Esophagus squamous epithelium (tissue), 5 donors: ENCODE measurements at places on chromosomes 1 and 21.

DNA sequence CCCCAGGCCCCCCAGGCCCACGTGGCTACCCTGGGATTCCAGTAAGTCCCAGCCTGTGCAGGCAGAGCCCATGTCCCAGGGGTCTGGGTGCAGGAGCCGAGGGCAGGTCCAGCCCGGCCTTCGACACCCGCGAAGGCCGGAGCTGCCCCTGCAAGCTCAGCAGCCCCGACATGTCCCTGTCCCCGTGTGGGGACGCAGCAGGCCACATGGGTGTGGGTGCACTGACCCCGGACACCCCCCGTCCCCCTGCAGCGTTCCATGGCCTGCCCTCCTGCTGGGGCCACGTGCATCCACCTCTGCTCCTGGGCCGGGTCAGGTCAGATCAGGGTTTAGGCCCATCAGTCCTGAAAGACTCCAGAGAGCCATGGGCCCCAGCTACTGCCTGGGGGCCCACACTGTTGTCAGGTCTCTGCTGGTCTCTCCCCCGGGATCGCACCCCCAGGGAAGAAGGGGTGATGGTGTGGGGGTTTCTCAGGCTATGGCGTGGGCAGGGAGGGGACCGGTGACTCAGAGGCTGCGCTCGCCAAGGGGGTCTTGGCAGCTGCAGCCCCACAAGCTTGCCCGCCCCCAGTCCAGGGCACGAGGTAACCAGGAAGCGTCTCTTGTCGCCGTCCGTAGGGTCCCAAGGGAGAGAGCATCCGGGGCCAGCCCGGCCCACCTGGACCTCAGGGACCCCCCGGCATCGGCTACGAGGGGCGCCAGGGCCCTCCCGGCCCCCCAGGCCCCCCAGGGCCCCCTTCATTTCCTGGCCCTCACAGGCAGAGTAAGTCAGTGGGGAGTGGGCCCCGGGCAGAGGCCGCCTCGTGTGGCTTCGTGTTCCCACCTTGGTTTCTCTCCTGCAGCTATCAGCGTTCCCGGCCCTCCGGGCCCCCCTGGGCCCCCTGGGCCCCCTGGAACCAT, 37.5 kb downstream of the SLC19A1 start:
- no peak for DNase-seq

DNA sequence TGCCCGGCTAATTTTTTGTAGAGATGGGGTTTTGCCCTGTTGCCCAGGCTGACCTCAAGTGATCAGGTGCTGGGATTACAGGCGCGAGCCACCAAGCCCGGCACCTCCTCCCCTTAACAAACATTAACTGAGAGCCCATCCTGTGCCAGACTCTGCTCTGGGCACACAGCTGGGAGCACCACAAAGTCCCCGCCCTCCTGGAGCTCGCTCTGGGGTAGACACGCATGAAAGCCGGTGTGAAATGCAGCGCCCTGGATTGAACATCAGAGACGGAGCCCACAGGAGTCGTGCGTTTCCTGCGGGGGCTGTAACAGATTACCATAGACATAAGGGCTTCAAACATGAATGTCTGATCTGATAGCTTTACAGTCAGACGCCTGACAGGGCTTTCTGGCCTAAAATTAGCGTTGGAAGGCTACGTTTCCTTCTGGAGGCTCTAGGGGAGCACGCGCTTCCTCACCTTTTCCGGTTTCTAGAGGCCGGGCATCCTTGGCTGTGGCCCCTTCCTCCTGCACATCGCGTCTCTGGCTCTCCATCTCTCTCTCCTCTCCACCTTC, 14.3 kb downstream of the SLC27A3 start:
- no peak for DNase-seq

GRCh38 chr1:160400646-160401486, 502 bp downstream of the VANGL2 start:
- DNase-seq: no peak

GRCh38 chr1:184019069-184019468, 18.5 kb downstream of the COLGALT2 start:
- DNase-seq: no peak

- no peak for DNase-seq
Measured at GRCh38 chr1:94819238-94819944, 766 bp upstream of the SLC44A3 start.
